Mucosa of gallbladder (tissue), 1 donor: ENCODE measurements at places on chromosomes 1 and 21. TPM values are rescaled to one million over a fixed set of nuclear protein-coding genes. Genes with fewer than 3 reads are reported as not detected.

GRCh38 chr1:85697895-85698294 is 10.3 kb downstream of the ZNHIT6 start:
- DNase-seq, result no peak

Gene CR1L
- total RNA-seq, result not detected

GRCh38 chr1:240310226-240310925 is 218.7 kb downstream of the FMN2 start:
- no peak for DNase-seq

DNA sequence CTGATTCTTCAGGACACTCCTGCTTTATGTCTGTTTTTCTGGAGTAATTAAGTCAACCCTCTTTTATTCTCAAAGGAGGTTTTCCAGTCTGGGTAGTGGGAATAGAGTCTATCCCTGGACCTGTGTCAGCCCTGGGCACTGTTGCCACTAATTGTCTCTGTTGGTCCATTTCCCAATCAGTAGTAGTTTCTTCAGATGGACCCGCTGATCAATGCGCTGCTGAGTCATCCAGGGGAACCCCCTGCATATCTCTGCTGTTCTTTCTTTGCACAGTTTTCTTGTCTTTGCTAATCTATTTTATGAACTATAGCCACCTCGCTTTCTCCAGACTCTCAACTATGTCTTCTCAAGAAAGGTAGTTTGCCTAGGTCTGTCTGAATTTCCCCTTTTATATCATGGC is 82.5 kb downstream of the TNNI3K start:
- DNase-seq, result peak; percentile 21

- peak; percentile 38 for DNase-seq
Measured at GRCh38 chr1:154176337-154176736, 15.6 kb downstream of the TPM3 start.

Gene RPE65
- not detected for total RNA-seq

DNA sequence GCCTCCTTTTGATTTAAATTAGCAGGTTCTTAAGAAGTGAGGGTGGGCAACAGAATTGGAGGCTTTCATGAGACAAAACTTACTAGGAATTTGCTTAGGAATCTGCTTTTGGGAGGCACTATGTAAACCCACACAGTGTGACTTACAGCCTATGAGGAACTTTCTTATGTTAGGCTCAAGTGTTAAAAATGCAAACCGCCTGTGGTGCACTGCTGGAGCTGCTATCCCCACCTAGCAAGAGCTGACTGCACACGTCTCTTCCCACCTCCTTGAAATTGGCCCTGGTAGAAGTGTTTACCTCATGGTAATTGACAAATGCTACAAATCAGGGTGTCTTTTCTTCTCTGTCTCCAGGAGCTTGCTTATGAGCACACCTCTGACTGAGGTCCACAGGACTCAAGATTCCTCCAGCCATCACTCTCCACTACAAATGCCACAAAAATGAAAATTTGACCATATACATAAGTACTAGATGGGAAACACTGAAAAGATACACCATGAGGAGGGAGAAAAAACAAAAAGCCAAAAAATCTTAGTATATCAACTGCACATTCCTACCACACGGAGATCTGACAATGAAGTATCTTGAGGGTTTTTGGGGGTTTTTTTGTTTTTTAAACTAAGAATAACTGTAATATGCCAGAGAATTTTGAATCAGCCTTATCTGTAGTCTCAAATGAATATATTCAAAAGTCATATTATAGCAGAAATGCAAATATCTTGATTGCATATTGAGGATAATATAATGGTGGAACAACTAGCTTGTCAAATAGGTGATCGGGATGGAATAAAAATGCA is 18.2 kb upstream of the NPL start:
- no peak for DNase-seq

Gene GIPC2
- total RNA-seq, result 19.6 TPM

Gene DIO1
- 6.2 TPM for total RNA-seq

- no peak for DNase-seq
Measured at GRCh38 chr1:54403808-54404261, 2.4 kb downstream of the SSBP3 start.

GRCh38 chr1:230195199-230195598 is 128.2 kb downstream of the GALNT2 start:
- no peak for DNase-seq

- DNase-seq, result no peak
Measured at GRCh38 chr1:229186373-229187056, 84.4 kb upstream of the RAB4A start.

DNA sequence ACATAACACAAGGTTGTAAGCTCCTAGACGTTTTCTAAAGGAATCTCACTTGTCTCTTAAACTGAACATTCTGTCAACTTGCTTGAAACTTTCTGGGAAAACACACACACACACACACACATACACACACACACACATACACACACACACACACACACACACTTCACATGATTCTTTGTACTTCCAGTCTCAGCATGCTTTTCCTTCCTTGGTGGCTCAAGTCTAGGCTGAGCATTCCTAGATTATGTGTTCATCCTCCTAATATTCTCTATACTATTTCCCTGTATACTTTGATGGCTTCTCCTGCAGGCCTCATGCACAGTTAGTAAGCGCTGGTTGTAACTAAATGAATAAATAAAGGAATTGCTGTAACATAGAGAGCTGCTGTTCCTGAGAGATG is 372.1 kb downstream of the PTPRC start:
- DNase-seq, result no peak

DNA sequence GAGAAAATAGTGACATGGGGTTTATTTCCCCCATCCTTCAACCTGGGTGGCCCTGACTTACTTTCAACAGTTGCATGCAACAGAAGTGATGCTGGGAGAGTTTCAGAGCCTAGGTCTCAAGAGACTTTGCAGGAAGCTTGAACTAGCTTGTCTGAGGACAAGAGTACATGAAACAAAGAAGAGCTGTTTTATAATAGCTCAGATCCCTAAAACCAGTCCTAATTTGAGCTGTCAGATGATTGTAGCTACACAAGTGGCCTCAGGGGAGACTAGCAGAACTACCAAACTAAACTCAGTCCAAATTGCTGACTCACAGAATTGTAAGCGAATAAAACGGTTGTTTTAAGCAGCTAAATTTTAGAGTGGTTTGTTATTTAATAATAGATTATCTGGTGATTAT is 17.1 kb downstream of the RC3H1 start:
- no peak for DNase-seq

- DNase-seq, result no peak
Measured at GRCh38 chr1:225448146-225448805, 20.4 kb upstream of the LBR start.

GRCh38 chr21:38834725-38835124 is 29.0 kb downstream of the ETS2 start:
- peak; percentile 32 for DNase-seq

- DNase-seq, result no peak
Measured at GRCh38 chr1:217524787-217525520, 105.9 kb downstream of the GPATCH2 start.

Gene TCEA3
- 32.0 TPM for total RNA-seq

DNA sequence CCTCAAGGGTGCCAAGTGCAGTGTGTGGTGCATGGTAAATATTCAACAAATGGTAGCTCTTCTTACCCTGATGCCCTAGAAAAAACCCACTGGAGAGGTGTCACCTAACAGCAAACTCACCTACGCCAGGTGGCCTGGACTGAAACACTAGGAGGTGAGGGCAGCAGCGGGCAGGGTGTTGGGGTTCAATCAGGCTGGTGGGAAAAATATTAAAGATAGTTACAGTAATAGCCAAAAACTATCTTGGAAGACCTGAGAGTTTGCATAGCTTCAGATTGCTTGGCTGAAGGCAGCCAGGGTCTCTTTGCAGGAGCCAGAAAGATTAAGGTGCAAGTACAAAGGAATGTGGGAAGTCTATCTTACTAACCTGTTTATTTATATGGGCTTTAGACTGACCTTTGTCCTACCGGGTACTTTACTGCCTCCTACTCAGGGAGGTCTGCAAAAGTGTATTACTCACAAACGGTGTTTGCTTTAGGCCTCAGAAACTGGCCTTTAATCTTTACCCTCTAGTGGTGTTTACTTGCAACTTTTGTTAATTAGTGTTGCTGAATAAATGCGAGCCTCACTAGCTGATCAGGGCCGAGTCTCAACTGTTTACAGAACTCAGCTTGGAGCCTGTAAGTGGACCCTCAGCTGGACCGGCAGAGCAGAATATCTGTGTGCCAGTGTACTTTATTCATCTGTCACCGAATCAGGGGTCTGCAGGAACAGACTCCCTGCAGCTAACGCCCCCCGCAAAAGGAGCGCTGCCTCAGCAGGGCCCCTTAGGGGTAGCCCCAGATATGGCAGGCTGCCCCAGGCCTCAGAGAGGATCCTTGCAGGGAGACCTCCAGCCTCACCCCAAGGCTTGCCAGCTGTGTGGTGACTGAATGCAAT is 63.9 kb downstream of the SYF2 start:
- DNase-seq, result peak; percentile 32

DNA sequence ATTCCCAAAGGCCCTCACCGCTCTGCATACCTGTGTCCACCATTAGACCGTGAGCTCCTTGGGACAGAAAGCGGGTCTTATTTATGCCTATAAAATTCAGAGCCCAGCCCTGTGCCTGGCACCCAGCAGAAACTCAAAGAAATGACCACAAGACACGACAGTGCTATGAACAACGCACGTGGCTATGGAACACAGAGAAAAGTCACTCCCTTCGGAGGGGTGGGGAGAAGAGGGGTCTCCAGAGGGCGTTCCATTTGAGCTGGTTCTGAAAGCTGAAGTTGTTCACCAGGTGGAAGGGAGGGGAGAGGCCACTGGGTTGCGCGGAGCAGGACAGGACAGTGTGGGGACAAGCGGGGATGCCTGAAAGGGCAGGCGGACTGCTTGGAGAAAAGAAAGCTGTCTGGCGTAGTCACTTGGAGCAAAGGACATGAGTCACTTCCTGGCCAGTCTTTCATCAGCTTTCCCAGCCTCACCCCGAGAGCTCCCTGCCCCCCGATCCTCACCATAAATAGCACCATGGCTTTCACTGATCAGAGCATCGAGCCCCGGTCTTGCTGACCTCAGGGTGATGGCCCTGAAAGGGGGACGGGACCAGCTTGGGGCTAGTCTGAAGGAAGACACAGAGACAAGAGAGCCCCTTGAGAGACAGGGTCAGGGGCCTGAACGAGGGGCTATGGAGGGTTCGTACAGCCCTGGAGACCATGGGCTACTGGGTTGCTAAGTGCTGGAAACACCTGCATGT is 28.5 kb downstream of the ECE1 start:
- DNase-seq, result peak; percentile 72

DNA sequence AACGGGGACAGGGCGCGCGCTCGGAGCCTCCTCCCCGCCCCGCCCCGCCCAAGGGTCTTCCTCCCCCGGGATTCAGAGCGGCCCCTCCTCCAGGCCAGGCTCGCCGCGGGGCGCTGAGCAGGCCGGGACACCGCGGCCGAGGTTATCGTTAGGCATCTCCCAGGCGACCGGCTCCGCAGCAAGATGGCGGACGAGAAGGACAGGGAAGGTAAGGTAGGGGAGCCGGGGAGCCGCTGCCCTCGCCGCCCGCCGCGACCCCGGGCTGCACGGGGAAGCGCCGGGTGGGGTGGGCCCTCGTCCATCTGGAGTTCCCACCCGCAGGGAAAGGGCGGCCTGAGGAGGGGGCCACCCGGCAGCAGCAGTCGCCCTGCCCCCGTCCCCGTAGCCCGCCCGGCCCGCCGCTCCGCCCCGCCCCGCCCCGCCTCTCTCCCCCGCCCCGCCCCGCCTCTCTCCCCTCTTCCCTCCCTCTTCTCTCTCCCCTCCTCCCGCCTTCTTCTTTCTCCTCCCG is 105.9 kb upstream of the HNRNPU start:
- DNase-seq, result no peak

Gene OR2AK2
- total RNA-seq, result not detected

DNA sequence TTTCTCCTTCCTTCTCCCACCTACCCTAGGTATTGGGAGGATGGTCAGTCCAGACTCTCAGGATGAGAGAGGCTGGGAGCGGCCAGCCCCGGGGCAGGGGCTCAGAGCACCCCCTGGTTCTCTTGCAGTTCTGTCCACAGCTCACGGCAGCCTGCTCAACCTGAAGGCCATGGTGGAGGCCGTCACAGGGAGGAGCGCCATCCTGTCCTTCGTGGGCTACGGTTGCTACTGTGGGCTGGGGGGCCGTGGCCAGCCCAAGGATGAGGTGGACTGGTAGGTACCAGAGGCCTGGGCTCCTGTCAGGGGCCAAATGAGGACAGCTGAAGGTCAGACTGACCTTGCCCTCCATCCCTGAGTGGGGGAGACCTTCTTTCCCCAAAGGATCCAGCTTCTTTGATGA is 4.2 kb downstream of the PLA2G2F start:
- DNase-seq, result no peak

GRCh38 chr21:38486706-38487105 is 11.6 kb downstream of the ERG start:
- DNase-seq, result no peak

DNA sequence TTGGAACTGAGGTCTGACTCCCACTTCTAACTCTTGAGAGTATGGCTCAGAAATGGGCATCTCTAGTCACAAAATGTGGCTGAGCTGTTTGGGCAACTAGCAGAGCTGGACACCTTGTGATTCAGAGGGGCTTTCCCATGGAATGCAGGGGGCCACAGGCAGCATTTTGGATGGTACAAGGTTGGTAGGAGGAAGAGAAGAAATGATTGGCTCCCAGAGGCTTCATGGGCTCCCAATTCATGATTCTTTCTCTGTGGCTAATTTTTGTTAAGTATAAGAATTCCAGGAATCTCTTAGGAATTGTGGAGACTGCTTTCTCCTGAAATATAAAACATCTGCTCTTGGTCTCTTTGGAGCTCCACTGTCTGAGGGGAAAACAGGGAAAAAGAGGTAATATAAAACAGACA is 49.7 kb downstream of the PBX1 start:
- no peak for DNase-seq

DNA sequence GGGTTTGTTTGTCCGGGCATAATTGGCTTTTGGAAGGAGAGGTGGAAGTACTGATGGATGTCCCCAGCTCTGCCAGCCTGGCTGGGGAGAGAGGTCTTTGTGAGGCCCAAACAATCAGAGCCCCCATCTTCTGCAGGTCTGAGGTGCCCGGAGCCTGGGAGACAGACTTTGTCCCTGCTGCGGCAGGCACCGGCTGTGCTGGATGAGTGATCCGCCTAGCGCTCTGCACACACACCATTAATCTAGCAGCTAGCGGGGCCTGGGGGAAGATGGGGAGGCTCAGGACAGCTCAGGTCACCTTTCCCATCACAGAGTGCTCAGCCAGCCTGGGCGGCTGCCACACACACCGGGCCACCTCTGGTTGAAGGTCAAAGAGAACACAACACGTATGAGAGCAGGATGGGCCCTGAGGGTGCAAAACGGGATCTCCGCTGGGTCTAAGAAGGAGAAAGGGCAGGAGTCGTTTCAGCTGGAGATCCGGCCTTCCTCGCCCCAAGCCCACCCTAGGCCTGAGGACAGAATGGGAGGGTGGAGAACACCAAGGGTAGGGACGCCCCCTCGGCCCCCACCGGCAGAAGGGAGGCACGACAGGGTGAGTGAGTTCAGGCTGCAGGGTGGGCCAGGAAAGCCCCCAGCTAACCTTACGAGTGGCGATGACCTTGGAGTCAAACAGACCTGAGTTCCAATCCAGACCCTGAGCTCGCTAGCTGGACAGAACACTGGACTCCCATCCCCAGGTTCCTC is 341.8 kb downstream of the NPHP4 start:
- no peak for DNase-seq

DNA sequence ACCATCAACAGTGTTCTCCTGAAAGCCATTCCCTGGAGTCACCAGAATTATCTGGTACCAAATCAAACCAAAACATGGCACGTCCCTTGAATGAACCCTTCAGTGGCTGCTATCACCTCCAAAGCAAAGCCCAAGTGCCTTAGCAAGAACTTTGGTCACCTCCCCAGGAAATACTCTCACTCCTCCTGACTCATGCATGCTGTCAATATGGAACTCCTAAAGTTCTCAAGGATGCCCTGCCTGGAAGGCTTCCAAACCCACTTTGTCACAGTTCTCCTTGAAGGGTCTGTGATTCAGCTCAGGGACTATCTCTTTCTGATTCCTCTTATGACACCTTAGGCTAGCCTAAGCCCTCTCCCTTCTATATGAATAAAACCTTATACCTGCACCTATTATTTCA is 146.1 kb upstream of the RUNX1 start:
- no peak for DNase-seq
